ENCODE measurements at places on chromosomes 16 and 17.
A peak's percentile ranks its signal among the peaks of the same experiment; 100 is the strongest.

GRCh38 chr16:65280845-65281512 is 159.1 kb upstream of the CDH11 start:
- DNase-seq = no peak

DNA sequence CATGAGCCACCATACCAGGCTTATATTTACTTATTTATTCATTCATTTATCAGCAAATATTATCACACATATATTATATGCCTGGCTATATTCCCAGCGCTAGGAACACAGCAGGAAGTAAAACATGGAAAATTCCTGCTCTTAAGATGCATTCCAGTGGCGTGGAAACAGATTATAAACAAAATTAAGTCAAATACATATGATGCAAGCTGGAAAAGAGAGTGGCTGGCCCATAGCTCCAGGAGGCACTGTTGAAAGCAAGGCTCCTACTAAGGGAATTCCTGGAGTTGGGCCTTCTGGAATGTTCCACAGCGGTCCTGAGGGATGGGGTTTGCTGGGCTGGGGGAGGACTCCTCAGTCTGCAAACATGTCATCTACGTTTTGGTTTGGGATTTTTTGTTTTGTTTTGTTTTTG is 18.4 kb downstream of the ADCY9 start:
- no peak for DNase-seq

DNA sequence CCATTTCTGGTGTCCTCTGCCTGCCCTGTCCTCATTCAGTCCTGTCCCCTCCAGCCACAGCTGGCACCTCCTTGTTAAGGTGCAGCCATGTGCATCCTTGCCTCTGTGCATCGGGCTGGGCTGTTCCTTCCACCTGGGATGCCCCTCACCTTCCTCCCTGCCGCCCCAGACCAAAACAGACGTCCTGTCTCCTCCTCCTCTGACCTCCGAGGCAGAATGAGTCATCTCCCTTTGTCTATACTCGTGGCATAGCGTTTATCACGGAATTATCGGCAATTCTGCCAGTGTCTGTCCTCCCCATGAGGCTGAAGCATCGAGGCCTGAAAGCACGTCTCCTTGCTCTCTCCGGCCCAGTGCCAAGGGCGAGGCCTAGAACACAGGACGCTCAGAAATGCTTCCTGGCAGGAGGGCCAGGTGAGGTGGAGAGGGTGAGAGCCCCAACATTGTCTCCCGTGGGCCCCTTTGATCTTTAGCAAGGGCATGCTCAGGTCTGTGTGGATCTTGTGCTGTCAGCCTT is 4.6 kb downstream of the RAI1 start:
- DNase-seq = peak; percentile 57

GRCh38 chr17:68807998-68808772 is 147.0 kb downstream of the ABCA8 start:
- DNase-seq = no peak

DNA sequence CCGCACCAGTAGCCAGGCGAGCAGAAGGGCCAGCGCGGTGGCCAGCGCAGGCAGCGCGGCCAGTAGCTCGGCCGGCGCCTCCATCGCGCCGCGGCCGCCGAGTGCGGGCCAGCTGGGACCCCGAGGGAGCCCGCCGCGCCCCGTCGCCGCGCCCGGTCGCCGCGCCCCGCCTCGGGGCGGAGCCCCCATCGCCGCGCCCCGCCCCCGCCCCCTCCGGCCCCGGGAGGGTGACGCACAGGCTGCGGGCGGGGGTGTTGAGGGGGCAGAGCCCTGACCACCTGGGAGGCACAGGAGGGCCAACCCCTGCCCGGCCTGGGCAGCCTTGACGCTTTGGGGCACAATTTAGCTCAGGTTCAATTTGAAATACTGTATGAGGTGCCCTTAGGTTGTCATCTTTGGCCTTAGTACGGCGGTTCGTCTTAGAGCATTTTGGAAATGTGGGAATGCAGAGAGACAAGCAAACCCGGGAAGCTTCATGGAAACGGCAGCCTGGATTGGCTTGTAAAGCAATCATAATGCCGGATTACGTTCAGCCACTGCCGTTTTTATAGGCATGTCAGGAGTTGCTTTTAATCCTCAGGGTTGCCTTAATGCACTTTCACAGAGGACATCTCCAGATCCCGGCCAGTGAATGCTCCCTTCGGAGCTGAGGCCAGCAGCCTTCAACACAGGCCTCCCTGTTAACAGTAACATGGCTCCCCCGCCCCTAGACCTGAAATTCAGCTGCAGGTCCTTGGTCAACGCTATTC is at the start of gene MXRA7:
MXRA7 (minus strand) TSS at position 103 of the 749 bp plus-strand sequence; CDS start at position 84, 19 bp downstream.
- DNase-seq = peak; percentile 65

DNA sequence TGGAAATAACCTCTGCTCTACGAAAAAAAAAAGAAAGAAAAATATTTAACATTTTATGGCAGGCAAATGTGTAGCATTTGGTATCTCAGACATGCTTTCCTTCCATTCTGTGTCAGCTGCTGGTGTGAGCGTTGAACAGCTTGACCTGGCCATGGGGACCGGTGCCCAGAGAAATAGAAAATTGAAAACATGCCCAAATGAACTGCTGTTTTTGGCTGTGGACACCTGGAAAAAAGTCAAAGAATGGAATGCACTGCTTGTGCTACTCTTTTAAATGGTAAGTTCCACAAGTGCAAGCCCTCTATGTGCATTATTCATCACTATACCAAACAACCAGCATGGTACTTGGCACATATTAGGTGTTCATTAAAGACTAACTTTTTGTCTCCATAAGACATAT is 127.2 kb downstream of the CDH8 start:
- DNase-seq = no peak

DNA sequence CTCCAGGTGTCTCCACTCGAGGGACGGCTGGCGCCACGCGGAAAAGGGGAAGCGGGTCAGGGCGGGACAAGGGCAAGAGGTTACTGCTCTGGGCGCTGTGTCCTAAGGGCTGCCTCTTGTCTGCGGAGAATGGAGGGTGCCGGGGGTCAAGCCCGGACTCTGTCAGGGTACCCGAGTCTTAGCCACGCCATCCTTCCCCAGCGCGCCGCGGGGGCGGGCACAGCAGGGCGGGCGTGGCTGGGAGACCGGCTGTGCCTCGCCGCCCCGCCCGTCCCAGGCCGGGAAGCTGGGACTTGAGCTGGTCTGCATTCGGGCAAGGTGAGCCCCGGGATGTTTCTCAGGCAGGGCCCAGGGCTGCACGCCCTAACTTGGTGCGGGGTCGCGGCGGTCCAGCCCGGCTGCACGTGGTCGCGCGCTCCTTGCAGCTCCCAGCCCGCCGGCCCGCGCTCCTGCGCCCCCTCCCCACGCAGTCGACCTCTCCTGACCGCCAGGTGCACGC is 6.2 kb upstream of the ACTG1 start:
- no peak for DNase-seq

GRCh38 chr17:56310782-56311181 is 157.5 kb downstream of the ANKFN1 start:
- DNase-seq = peak; percentile 67

GRCh38 chr17:50779747-50780353 is 12.5 kb upstream of the ANKRD40CL start:
- DNase-seq = no peak

GRCh38 chr16:2711370-2712062 is 8.5 kb downstream of the PRSS27 start:
- no peak for DNase-seq

DNA sequence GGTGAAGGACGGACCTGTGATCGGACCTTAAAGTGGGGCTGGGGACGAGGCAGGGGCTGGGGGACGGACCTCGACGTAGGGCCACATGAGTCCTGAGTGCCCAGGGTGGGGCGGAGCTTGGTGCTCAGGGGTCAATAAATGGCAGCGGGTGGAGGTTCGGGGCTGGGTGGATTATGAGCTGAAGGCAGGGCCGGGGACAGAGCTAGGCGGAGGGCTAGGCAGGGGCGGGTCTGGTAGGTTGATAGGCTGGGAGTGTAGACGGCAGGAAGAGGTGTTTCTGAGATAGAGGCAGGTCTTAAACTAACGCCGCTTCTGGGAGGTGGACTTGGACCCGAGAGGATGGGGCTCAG is 733 bp downstream of the CHRNB1 start:
- DNase-seq = no peak

DNA sequence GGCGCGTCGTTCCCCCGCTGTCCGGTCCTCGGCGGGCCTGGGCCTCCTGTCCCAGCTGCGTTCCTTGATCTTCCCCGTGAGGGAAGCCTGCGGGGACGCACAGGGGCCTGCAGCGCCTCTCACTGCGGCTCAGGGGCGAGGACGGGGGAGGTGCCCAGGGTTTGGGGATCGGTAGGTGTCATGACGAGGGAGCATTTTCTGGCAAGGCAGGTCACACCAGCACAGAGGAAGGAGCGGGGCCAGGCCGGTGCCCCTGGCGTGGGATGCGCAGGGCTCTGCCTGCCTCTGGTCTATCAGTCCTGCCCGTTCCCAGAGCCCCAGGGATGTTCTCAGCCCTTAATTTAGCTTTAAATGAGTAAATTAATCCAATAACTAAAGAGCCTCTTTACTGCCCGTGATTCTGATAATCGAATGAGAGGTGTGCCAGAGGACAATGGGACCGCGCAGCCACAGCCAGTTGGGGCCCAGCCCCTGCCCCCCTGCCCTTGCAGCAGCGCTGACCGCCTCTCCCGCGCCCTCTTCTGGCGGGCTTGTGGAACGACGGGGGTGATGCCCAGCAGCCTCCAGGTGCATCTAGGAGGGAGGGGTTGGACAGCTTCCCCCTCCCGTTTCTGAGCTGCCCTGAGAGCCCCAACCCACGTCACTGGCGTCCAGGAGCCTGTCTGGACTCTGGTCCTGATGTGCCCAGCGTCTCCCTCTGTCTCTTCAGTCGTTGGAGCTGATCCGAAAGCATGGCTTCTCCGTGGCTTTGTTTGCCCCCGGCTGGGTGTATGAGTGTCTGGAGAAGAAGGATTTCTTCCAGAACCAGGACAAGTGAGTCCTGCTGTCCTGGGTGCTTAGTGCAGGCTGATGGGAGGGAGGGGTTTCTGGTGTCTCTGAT is 7.9 kb downstream of the ENGASE start:
- DNase-seq = peak; percentile 49

DNA sequence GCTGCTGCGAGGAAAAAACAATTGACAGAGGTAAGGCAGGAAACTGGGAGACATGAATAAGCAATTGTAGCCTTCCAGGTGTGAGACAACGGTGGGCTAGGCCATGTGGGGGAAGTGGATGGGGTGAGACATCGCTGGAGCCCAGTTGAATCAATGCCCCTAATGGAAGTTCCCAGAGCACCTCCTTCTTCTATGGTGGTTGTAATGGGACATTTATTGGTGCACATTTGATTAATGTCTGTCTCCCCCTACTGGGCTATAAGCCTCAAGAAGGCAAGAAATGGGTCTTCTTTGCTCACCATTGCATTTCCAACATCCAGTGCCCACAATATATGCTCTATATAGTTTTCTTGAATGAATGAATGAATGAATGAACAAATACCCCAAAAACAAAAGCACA is 22.7 kb upstream of the CD300E start:
- DNase-seq = peak; percentile 69

- no peak for DNase-seq
Observed at GRCh38 chr17:8563024-8563776, 67.3 kb downstream of the MYH10 start.

DNA sequence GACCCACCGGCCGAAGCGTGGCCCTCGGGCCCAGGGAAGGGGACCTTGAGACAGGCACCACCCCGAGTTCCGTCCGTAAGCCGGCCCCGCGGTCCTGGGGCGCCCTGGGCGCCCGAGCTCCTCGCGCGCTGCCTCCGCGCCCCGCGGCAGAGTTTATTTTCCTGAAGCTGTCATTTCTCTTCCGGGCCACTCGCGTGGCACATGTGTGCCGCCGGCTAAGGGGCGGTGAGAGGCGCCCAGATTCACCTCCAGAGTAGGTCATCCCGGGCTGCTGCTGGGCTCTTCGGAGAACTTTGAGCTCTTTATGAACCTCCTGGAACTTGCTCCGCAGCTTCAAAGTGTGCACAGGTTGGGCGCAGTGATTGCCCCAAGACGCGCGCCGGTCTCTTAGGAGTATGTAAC is 489 bp downstream of the ZC3H18 start:
- peak; percentile 55 for DNase-seq

DNA sequence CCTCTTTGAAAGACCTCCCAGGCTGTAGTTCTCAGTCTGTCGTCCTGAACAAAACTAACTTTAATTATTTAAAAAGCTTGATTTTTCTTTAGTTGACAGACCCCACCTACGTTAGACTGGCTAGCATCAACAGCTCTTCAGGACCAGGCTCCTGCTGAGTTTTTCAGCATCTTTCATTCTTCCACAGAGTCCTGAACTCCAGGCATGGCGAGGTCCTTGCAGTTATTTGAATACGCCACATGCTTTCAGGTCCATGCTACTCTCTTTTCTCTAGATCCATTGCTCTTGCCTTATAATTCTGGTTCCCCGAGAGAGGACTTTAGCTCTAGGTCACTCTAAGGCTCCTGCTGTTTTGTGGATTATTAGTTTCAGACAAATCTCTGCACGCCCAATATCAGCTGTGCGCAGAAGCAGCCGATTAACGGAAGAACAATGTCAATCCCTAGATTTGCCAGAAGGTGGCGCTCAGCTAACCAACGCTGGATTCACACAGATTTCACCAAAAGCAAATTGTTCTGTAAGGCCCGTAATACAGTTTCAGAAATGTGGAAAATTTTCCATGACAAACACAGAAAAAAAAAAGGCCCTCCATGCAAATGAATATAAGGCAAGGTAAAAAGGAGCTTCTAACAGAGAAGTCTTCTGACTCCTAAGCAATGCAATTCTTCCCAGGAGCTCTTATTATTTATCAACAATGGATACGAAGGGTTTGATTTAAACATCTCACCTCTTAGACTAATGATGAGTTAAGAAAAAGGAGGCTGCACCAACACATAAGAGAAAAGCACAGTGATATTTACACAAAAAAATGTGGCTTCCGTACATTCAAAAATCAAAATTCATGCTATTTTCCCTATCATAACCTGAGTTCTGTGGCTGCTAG is 33.5 kb upstream of the BCO1 start:
- peak; percentile 61 for DNase-seq

DNA sequence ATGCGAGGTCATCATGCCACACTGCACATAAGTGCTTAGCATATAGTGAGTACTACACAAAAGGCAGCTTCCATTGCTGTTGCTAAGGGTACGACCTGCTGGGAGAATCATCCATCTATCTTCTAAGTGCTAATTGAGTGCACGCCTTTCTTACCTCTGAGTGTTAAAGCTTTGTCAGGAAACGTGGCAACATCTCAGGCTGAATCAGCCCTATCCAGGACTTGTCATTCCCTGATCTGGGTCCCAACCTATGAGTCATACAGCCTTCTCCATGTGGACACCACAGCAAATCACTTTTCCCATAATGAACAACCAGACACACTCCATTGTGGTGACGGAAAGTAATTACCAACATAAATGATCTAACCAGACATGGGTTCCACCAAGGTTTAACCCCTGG is 201.1 kb upstream of the MAF start:
- DNase-seq = no peak

GRCh38 chr16:55083052-55083451 is 152.4 kb downstream of the IRX5 start:
- DNase-seq = no peak

- no peak for DNase-seq
Observed at GRCh38 chr17:79936050-79936449, 96.8 kb upstream of the CBX4 start.

DNA sequence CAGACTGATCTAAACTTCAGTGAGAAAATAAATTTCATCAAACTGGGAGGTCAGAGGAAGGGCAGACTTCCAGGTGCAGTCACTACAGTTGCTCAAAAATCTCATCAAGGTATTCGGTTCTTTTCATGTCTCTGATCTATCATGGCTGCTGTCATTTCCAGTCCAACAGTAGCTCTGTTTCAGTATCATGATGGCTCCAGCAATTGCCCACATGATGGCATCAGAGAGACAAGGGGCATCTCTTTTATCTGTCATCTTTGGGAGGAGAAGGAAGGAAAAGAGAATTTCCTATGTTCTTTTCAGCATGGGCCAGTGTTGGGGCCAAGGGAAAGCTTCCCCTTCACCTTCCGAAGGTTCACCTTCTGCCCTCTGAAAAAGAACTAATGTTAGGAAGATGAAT is 504.9 kb upstream of the HSBP1 start:
- no peak for DNase-seq

GRCh38 chr16:86016201-86016965 is 117.4 kb downstream of the IRF8 start:
- DNase-seq = peak; percentile 83

Measured in NB4 (cell line).